ENCODE measurements at places on chromosomes 6 and 20. TPM values are rescaled to one million over a fixed set of nuclear protein-coding genes. Genes with fewer than 3 reads are reported as not detected.

Gene PAX1
- total RNA-seq: not detected

Gene IYD
- total RNA-seq: not detected

Gene CST1
- not detected for total RNA-seq

Gene CDC40
- total RNA-seq: 15.1 TPM

Gene NMBR
- total RNA-seq: not detected

Gene STK4
- 27.1 TPM for total RNA-seq

Gene LGSN
- not detected for total RNA-seq

DNA sequence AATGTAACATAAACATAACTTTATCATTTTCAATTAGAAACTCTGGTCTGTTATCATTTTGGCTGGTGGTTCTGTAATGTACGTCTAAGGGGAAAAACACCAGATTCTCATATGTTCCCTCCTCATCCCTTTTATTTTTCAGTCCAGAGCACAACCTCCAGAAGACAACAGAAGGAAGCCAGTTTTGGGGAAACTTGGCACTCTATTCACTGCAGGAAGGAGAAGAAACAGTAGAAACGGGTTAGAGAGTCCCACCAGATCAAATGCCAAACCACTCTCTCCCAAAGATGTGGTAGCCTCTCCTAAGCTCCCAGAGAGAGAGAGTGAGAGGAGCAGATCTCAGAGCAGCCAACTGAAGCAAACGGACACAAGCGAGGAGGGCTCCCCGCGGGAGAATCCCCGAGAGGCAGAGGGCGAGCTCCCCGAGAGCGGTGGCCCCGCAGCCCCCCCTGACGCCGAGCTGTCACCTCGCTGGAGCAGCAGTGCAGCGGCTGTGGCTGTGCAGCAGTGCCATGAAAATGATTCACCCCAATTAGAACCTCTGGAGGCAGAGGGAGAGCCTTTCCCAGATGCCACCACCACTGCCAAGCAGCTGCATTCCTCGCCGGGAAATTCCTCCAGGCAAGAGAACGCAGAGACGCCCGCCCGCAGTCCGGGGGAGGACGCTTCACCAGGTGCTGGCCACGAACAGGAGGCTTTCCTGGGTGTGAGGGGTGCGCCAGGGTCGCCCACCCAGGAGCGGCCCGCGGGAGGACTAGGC lies 117.8 kb downstream of the RTN4IP1 start:
- no peak for DNase-seq

GRCh38 chr6:108576709-108577108 lies 16.0 kb downstream of the FOXO3 start:
- no peak for DNase-seq

GRCh38 chr6:148343047-148343782 lies 577 bp downstream of the SASH1 start:
- DNase-seq: no peak

DNA sequence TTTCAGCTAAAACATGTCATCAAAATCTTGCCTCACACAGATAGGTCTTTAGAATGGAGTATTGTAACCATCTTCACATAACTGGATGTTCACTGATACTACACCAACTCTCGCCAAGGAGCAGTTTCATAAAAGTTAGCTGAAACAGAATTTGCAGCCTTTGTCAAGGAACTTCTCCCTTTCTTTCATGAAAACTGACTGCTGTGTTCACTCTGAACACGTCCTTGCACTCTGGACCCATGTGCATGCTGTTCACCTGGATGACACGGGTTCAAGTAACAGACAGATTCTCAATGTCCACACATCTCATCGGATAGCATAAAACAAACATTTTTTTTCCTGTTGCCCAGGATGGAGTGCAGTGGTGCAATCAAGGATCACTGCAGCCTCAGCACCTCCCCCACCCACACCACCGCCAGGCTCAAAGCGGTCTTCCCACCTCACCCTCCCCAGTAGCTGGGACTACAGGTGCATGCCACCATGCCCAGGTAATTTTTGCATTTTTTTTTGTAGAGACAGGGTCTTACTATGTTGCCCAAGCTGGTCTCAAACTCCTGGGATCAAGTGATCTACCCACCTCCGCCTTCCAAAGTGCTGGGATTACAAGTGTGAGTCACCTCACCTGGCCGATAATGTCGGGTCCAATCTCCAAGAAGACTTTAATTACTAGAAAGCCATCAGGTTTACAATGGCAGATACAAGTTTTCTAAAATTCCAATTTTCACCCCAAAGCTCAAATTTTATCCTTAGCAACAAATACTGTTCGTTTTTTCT lies 9.4 kb downstream of the DIDO1 start:
- DNase-seq: no peak

GRCh38 chr20:48154040-48154765 lies 368.9 kb upstream of the SULF2 start:
- DNase-seq: no peak

- DNase-seq: no peak
Observed at GRCh38 chr6:37283268-37283667, 25.3 kb upstream of the TMEM217 start.

- peak; percentile 4 for DNase-seq
Observed at GRCh38 chr6:140269591-140270165, 895.2 kb upstream of the CITED2 start.

- no peak for DNase-seq
Observed at GRCh38 chr6:157660414-157660813, 162.6 kb upstream of the SNX9 start.

DNA sequence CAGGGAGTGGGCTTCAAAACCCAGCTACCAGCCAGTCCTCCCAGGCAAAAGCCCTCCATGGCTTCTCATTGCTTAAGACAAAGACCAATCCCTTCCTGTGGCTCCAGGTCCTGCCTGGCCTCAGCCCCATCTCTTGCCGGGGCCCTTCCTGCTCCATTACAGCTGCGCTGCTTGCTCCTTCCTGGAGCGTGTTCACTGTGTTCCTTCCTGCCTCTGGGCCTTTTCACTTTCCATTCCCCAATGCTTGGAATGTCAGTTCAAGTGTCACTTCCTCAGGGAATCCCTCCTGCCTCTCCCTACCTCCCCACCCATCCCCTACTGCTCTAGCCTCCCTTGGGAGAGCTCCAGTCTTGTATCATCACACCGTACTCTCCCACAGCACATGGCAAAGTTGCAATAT lies 11.1 kb upstream of the ITPR3 start:
- DNase-seq: no peak

- no peak for DNase-seq
Observed at GRCh38 chr6:144161975-144162374, 11.7 kb downstream of the STX11 start.

DNA sequence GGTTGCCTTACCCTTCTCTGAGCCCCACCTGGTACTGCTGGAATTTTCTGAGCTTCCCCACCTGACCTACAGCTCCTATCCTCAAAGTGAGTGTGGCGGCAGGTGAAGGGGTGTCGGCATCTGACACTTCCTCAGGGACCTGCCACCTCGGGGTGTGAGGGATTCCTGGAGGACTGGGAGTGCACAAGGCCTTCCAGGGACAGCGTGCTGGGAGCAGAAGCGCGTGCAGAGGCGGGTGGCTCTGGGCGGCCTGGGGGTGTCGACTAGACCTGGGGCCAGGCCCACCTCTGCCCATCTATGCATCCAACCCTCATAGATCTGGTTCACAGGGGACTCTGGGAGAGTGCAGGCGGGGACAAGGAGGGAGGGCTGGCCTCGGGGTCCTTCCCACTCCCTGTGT lies 7.8 kb downstream of the DLGAP4 start:
- DNase-seq: no peak

GRCh38 chr20:23417861-23418260 lies 3.4 kb downstream of the NAPB start:
- DNase-seq: no peak

GRCh38 chr6:87151781-87152525 lies 3.4 kb upstream of the ZNF292 start:
- no peak for DNase-seq

DNA sequence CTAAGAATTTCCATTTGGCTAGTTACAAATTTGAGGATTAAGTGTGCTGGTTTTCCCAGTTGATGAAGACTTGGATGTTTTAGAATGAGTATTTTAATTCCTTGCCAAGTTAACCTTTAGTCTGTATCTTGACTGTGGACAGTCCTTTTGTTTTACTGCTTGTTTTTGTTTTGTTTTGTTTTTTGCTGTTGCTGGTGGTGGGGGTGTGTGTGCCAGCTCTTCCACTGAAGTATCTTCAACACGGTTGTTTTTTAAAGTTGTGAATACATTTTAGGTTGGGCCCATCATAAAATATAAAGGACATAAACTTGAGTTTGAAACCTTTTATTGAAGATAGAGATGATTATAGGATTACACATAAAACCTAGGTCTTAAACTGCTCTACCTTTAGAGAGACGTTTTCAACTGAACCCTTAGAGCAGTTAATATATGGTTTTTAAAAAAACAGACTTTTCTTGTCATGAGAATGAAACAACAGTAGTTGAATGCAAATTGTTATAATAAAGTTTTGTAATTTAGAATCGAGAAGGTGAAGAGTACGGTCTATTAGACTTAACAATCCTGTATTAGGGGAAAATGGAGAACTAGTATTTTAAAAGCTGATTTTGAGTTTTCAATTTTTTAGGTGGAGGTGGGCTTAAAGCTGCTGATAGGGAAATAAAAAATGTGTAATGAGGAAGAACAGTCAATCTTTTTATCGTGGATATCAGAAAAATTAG lies 4.0 kb downstream of the QKI start:
- DNase-seq: no peak

GRCh38 chr6:157226761-157227160 lies 96.6 kb downstream of the TMEM242 start:
- DNase-seq: no peak

DNA sequence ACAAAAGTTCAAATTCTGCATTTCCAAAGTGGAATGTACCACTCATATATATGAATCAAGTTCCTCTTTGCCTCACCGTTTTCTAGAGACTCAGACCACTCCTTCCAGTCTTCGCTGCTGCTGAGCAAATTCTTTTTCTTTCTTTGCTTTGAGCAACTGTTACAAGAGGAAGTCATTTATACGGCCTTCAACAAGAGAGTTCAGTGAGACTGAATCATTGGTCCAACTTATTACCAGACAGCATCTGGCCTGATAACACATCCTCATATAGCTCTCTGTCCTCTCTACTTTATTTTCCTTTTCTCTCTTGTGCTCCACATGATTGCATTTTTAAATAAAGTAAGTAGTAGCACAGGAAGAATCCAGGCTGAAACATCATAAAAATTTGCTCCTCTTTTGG lies 652.7 kb downstream of the PHF3 start:
- DNase-seq: no peak

DNA sequence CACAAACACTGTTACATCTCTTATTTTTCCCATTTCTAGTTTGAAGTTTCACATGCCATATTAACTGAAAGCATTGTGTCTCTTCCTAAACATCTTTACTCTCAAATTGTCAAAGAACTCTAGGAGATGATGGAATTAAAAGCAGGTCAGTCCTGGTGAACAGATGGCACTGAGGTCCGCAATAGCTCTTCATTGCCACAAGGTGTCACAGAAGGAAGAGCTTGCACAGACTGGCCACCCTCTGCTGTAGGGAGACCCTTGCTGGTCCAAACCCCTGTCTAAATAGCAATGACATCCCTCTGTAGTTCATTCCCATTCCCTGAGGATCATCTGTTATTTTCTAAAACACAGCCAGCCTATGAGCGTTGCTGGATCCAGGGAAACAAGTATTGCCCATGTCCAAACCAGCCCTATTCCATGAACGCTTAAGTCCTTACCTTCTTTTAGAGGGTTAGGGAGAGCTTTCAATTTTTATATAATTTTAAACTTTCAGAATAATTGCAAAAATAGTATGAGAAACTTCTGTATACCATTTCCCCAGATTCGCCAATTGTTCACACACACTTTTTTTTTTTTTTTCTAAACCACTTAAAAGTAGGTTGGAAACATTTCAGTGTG lies 10.1 kb upstream of the HDAC2 start:
- DNase-seq: no peak

DNA sequence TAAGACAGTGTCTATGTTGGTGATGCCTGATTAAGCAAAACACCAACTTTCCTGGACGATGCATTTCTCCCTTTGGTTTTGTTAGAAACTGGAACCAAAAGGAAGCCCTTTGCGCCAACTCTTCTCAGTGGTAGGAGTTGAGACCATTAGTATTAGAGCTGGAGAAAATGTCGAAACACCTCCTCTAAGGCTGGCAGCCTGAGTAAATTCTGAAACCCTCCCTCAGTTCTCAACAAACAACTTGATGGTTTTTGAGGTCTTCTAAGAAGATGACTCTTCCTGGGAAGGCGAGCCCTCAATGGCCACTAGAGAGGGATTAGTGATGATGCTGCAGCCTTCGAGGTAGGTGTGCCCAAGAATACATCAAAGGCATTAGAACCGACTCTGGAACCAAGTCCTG lies 78.4 kb upstream of the CCN6 start:
- no peak for DNase-seq

GRCh38 chr6:18206591-18206990 lies 51.4 kb downstream of the KDM1B start:
- no peak for DNase-seq

DNA sequence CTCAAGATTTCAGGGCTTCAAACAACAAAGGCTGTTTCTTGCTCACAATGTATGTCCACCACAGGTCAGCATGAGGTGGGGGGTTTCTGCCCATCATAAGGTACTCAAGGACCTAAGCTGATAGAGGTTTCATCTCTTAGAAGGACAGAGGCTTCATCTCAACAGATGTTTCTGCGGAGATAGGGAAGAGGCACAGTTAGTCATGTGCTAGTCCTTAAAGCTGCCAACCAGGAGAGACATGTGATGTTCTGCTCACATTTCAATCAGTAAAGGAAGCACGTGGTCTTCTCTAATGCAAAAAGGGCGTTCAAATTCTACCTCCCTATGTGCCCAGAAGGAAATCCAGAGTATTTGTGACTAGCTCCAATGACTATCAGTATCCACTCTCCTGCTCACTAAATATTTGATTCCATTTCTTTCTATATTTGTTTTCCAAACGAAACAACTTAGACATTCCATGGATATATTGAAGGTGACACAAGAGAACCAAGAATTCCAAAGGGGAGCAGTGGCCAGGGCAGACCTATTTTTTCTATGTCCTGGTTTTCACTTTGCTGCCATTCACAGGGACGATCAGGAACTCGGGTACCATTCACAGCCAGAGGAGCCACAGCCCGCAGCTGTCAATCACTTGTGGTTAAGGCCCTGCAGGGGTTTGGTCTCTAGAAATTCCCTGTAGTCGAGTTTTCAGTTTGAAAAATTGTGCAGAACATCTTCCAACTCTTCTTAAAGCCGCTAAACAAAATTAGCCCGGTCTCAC lies 173.2 kb upstream of the FOXA2 start:
- no peak for DNase-seq

- DNase-seq: no peak
Observed at GRCh38 chr6:165042912-165043311, 266.5 kb downstream of the C6orf118 start.

- no peak for DNase-seq
Observed at GRCh38 chr6:143901885-143902750, 37.8 kb downstream of the ZC2HC1B start.
